Heart left ventricle (tissue), 16 donors: ENCODE measurements at places on chromosomes 1 and 21. TPM values are rescaled to one million over a fixed set of nuclear protein-coding genes. Genes with fewer than 3 reads are reported as not detected.

- no peak for DNase-seq
These were observed 190.2 kb downstream of the RASAL2 start for GRCh38 chr1:178284058-178284457.

DNA sequence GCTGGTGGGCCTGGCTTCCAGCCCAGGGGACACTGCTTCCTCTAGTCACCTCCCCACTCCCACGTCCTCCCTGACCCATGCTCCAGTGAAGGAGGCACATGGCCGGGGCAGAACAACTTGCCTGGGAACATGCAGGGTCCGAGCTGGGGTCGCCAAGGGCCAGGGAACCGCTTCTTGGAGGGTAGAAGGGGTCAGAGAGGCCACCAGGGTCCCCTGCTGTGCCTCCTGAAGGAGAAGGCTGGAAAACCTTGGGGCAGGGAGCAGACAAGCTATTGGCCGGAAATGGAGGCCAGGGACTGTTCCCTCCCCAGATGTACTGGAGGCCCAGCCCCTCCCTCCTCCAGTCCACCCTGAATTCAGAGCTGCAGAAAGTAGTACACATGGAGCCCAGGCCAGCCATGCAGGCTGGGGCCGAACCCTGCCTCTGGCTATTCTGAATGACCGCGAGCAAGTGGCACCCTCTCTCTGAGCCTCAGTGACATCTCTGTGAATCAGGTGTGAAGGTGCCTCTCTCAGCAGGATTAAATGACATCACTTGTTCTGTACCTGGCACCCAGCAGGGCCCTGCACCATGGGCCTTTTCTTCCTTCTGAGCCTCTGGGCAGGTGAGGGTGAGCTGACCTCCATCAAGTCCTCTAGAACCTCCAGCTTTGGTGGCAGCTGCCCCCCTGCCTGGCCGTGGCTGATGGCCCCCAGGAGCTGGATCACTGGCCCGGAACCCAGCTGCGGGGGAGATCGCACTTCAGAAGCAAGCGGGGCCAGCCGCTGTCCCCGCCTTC is 15.7 kb downstream of the SPOCD1 start:
- DNase-seq: no peak

The LCE2C gene
- not detected for total RNA-seq

DNA sequence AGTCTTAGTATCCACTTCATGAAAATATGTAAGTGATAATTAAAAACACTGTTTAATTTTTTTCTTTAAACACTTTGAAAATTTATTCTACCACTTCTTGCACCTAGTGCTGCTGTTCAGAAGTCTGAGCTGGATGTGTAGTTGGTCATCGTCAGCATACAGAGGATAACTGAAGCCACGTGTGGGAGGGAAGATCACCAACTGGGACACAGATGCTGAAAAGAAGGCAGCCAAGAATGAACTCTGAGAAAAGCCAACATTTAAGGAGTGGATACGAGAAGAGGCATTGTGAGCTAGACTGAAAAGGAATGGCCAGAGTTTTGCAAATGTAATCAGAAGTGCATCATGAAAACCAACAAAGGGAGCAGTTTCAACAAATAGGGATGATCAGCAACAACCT is 24.6 kb upstream of the CLCA4 start:
- DNase-seq: no peak

GRCh38 chr1:161484613-161485012 is 20.6 kb upstream of the FCGR2A start:
- DNase-seq: no peak

DNA sequence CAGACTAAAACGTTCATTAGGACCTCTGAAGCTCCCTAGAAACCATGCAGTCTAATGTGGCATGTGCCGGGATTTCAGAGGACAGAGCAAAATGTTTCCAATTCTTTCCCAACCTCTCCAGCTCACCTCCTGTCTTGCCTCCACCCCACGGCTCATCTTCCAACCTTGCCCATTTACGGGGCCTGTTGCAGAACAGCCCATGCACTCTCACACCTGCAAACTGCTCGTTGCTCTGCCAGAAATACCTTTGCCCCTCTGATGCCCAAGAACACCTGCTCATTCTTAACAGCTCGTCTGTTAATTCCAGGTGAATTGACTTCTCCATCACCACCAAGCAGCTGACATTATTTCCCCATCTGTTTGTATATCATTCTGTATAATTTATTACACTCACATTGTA is 53.9 kb upstream of the LBR start:
- no peak for DNase-seq

The WLS gene
- total RNA-seq: 96.1 TPM

- no peak for DNase-seq
These were observed 4.5 kb downstream of the BTBD8 start for GRCh38 chr1:92084651-92085050.

DNA sequence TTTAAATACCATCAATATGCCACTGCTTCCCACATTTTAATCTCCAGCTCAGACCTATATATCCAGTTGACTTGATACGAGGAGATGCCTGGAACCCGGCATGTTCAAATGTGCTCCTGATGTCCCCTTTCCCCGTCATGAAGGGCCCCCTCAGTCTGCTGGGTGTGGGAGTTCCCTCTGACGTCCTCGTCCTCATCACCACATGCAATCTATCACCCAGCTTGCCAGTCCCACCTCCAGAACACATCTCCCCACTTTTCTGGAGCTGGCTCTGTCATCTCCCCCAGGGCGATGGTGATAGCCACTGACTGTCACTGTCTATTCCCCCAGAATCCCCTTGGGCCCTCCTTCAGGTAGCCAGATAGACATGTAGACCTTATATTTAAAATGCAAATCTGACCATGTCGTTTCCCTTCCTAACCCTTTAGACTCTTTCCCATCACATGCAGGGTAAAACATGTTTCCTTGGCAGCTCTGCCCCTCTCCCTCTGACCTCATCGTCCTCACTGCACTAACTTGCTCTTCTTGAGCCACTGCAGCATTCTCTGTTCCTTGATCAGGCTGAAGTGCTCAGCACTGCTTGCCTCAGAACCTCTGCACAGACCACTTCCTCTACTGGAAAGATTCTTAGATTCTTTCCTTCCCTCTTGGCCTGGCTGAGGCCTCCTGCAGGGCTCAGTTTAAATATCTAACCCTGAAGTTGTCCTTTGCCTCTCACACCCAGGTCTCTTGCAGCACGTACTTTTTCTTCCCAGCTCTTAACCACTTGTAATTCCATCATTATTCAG is 7.4 kb downstream of the AZIN2 start:
- DNase-seq: no peak

- DNase-seq: no peak
These were observed 136.6 kb upstream of the ZNF648 start for GRCh38 chr1:182198006-182198605.

GRCh38 chr1:203828002-203828401 is 32.6 kb downstream of the ZBED6 start:
- no peak for DNase-seq

DNA sequence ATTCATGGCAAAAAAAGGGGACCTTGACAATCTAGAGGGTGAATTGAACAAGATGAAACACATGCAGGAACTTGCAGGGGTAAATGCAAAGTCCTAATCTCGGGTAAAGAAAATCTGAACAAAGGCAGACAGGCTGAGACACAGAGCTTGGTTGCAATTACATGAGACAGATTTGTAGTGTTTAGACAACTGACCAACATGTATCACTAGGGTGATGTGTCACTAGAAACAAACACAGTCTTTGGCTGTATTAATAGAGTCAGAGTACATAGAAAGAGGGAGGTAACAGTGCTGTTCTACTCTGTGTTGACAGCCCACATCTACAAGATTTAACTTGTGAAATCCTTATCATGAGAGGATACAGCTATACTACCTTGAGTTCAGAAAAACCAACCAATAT is 78.1 kb upstream of the GRIK3 start:
- DNase-seq: no peak

- DNase-seq: no peak
These were observed 84.4 kb downstream of the HMGB4 start for GRCh38 chr1:33948291-33948690.

- DNase-seq: no peak
These were observed 16.1 kb upstream of the CD34 start for GRCh38 chr1:207926984-207927383.

The IGSF21 gene
- 1.1 TPM for total RNA-seq

GRCh38 chr1:209667708-209668107 is 7.5 kb upstream of the G0S2 start:
- DNase-seq: no peak

DNA sequence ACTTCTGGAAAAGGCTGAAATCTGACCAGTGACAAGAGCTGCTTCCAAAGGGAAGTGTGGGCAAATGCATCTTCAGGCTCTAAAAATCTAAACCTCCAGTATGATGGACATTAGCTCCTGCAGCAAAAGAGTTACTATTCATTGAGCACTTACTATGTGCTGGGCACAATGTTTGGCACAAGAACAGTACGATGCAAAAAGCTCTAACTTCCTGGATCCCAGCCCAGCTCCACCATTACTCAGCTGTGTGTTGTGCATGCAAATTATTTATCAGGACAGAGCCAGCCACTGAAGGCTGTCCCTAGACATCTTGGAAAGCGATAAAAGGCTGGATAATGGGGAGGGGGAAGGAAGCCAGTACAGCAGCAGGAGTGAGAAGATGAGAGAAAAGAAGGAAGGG is 143.5 kb downstream of the ELAVL4 start:
- DNase-seq: no peak

The DCST1 gene
- total RNA-seq: not detected

- no peak for DNase-seq
These were observed 1.6 kb downstream of the KRTAP10-2 start for GRCh38 chr21:44549525-44550211.

- no peak for DNase-seq
These were observed 17.2 kb downstream of the ATP1A1 start for GRCh38 chr1:116390195-116390594.

GRCh38 chr1:29830916-29831315 is 594.6 kb downstream of the PTPRU start:
- no peak for DNase-seq

The SEC16B gene
- 3.3 TPM for total RNA-seq
